ENCODE measurements at places on chromosomes 1 and 21.

DNA sequence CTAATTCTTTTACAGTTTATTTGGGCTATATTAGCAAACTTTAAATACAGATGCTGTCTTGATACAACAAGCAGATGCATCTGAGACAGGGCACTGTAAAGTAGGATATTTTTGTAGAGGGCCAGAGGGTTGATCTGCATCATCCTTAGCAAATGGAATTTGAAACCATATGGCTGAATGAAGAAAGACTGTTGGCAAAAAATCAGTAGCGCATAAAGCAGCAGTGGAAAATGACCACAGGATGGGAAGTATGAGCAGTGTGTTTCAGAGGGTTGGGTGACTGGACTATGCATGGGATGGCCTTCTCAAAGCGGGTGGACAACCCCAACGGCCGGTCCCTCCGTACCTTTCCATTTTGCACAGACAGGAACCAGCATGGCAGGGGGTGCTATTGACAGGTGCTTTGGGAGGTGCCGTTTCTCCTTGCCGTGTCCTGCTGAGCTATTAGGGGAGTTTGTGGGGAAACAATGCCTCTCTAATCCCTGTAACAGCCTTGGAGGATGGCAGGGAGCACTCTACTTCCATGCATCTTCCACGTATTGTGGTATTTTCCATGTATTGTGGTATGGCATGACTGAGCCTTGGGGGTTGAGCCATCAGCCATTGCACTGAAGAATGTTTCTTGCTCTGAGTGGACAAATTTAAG is 5.9 kb downstream of the LRRC8B start:
- DNase-seq, result no peak

DNA sequence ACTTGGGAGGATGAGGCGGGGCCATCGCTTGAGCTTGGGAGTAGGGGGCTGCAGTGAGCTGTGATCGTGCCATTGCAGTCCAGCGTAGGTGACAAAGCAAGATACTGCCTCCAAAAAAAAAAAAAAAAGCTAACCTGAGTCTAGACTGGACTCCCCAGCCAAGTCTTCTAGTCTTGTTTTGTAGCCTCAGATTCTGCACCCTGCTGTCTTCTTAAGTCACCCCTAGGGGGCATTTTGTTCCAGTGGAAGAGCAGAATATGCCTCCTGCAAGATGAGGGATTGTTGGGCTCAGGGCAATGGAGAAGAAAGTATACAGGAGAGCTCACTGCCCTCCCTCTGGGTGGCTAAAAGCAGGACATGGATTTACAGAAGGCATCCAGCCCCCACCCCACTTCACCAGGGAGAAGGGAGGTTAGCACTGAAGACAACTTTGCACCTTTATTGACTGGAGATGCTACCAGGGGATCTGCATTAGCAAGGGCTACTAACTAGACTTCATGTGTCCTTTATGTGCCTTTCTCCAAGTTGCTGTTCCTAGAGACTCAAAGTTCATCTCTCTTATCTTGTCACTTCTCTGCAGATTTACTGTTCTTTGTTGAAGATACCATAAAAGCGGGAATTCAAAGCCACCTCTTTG is 15.3 kb upstream of the RNF187 start:
- peak; percentile 65 for DNase-seq

DNA sequence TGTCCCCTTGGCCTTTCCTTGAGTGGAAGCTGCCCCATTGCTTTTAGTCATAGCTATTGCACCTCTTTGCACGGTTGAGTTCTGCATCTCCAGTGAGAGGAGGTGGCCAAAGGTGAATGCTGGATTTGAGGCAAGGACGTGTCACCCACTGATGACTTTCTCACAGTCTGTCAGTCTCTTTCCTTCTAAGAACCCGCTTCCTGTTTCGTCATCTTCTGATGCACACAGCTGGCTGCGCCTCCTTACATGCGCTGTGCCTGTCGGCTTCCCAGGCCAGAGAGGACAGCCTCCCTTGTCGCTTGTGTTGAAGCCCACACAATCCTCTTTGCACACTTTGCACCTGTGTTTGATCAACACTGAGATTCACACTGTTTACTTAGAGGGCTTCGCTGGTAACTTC is 41.8 kb upstream of the PWP2 start:
- DNase-seq, result peak; percentile 60

DNA sequence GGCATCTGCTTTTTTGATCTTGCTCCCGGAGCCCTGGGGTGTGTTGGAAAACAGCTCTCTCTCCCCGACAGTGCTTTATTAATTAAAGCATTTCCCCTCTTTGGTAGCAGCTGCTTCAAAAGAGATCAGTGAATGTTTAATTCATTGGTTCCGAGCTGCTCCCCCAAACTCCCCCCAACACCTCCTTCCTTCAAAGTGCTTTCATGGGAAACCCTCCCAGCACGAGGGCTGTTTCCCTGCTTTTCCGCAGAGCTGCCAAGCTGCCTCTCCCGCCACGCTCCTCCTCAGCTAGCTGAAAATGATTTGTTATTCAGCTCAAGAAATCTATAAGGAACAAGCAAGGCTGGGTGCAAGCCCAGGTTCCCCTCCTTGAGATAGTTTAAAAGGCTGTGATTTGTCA is 40.0 kb upstream of the DISP3 start:
- DNase-seq, result no peak

DNA sequence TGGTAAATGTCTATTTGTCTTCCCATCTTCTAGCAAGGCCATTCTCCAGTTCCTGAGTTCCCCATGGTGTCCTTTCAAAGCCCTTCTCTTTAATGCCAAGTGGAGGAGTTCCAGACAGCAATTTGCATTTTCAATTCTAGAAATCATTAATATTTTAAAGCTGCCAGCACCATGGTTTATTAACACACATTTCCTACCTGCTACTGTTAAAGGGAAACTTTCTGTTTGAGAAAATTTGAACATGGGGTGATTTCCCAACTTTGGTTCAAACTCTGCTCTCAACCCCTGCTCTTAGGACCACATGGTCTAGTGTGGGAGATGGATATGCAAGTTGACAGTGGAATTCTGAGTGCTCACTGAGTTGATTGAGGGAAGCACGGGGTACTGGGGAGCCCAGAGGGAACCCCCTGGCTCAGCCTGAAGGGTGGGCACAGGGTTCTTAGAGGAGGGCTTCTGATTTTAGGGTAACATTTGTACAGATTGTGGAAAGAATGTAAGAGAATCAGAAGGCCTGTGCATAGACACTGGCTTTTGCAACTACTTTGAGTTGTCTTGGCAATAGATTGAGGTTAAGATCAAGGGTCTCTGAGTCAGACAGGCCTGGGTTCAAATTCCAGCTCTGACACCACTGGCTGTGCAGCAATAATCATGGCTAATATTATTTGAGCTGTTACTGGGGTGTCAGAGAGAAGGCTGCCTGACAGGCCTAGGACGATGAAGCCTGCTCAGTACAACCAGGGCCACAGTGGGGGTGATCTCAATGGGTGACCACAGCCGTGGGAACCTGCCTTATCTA is 97.8 kb downstream of the BEND5 start:
- no peak for DNase-seq

GRCh38 chr1:37845786-37846185 is 13.6 kb downstream of the MTF1 start:
- DNase-seq, result no peak

- DNase-seq, result no peak
Measured at GRCh38 chr21:14690886-14691285, 144.8 kb upstream of the SAMSN1 start.

DNA sequence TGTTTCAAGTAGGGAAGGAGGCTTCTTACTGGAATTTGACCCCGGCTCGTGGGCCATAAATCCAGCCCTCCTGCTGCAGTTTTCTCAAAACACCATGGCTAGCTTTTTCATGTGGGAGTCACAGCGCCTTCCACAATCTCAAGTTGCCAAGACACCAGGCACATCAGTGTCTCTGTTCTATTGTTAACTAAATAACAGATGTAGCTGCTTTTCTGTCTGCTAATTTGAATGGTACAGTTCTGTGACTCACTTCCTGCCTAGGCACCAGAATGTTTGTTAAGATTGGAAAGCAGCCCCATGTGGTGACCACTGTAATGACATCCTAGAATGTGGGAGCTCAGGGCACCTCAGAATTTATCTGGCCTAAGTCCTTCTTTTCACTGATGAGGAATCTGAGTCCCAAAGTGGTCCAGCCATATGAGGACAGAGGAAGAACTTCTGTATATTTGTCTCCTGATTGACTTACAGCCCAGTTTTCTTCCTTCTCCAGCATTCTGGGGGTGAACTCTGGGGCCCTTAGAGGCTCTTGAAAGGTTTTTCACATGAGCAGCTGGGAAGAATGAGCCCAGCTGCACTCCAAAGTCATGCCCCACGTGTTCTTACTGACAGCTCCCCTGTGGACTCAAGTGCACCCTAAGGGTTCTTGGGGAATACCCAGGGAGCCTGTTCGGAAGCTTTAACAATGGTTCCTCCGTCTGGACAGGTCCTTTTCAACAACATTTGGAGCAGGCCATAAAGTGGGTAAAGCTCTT is 27.5 kb downstream of the TRIM45 start:
- peak; percentile 33 for DNase-seq

GRCh38 chr1:61007534-61008364 is 74.6 kb upstream of the NFIA start:
- DNase-seq, result no peak

DNA sequence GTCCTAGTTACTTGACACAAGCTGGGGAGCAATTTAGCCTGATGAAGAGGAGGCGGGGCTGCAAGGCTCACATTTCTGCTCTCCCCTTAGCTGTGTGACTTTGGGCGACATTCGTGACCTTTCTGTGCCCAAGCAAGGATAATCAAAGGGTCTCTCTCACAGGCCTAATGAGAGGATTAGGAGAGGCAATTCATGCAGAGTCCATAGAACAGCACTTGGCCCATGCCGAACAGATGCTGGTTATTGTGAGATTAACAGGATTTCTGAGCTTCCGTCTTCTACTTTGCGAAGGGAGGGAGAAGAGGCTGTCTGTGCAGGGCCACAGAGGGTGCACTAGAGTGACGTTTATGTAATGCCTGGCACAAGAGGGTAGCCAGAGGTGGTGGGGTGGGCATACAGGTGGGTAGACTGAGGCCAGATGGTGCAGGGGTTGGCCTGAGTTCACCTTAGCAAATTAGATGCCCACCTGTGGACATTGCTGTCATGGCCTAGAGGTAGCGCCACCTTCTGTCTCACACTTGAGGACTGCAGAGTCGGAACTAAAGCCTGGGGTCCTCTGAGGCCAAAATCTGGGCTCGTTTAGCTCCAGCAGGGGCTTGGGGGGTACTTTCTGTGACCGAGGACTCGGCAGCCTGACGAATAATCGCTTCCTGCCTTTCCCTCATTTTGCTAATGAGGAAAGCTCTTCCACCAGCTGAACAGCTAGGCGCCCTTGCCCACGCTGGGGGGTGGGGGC is 18.6 kb downstream of the ACTL8 start:
- DNase-seq, result no peak

DNA sequence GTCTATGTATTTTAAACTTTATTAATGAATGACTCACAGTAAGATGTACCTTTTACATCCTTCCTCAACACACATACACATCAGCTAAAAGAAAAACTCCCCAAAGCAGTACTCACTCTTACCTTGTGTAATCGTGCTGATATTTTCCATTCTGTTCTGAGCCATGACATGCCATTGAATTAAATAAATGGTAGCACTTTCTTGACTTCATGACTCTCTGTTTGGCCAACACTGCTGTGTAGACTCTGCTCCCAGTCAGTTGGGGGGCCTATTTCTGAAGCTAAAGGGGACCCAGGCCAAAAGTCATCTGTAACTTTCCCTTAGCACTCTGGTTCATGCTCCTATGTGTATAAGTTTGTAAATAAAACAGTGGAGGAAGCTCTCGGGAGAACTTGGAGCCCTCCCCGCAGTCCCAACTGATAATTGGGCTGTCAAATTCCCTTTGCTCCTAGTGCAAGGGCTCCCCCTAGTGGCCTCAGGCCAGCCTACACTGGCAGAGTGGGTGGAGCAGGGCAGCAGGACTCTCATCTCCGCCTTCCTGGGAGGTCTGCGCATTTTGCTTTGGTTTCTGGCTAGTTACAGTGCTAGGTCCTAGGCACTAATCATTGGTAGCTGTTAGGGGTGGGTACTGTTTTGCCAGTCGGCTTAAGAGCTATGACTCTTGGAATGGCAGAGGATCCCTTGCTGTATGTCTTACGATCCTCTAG is 1.7 kb upstream of the FYB2 start:
- peak; percentile 74 for DNase-seq

GRCh38 chr1:201138311-201138840 is 11.4 kb upstream of the ASCL5 start:
- DNase-seq, result no peak

DNA sequence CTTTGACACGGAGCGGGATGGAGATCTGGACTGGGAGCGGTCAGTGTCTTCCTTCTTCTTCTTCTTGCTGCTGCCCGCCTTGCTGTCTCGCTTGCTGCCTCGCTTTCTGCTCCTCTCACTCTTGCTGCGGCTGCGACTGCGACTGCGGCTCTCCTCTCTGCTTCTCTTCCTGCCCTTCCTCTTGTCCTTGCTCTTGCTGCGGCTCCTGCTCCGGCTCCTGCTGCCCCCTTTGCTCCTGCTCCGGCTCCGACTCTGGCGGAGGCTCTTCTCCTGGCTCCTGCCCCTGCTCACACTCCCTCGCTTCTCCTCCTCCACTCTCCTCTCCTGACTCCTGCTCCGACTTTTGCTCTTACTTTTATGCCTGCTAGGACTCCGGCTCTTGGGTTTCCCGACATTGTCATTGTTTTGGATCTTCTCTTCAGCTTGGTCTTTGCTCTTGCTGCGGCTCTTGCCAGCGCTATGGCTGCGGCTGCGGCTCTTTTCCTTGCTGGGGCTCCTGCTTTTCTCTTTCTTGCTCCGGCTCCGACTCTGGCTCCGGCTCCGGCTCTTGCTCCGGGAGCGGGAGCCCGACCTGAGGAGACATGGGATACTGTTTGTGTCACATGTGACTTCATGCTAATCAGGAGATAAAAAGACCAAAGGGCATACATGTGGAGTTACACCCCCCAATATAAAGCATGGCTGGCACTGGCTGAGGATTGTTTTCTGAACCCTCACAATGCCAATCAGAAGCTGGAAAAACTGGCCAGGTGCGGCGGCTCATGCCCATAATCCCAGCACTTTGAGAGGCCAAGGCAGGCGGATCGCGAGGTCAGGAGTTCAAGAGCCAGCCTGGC is 25.2 kb upstream of the TMEM200B start:
- DNase-seq, result no peak

GRCh38 chr1:211511947-211512346 is 20.0 kb upstream of the RD3 start:
- no peak for DNase-seq

- DNase-seq, result peak; percentile 66
Measured at GRCh38 chr1:99766378-99766800, at the start of gene FRRS1. FRRS1 (minus strand) TSS chr1:99766635; CDS start chr1:99748768, 17,867 bp downstream.

DNA sequence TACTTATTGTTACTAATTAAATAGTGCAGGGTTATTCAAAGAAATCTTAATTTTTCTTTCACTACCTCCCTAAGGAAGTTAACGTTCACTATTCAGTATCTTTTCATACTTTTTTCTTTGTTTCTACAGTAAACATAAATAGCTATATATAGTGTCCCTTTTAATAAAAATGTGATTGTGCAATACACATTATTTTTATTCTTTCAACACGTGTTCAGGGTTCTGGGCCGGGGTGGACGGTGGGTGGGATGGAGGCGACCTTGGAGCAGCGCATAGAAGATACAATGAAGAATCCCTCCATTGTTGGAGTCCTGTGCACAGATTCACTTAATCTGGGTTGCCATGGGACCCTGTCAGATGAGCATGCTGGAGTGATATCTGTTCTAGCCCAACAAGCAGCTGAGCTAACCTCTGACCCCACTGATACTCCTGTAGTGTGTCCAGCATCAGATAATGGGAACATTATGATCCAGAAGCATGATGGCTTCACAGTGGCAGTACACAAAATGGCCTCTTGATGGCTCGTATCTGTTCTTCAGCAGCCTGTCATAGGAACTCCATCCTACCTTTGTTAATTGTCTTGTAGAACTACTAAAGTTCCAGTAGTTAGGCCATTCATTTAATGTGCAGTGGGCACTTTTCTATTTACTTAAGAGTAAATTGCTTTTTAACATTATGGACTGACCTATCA is 155.9 kb upstream of the L1TD1 start:
- DNase-seq, result no peak
